SK-N-MC (cell line): ENCODE measurements at places on chromosomes 3 and 15.
A peak's percentile ranks its signal among the peaks of the same experiment; 100 is the strongest.

DNA sequence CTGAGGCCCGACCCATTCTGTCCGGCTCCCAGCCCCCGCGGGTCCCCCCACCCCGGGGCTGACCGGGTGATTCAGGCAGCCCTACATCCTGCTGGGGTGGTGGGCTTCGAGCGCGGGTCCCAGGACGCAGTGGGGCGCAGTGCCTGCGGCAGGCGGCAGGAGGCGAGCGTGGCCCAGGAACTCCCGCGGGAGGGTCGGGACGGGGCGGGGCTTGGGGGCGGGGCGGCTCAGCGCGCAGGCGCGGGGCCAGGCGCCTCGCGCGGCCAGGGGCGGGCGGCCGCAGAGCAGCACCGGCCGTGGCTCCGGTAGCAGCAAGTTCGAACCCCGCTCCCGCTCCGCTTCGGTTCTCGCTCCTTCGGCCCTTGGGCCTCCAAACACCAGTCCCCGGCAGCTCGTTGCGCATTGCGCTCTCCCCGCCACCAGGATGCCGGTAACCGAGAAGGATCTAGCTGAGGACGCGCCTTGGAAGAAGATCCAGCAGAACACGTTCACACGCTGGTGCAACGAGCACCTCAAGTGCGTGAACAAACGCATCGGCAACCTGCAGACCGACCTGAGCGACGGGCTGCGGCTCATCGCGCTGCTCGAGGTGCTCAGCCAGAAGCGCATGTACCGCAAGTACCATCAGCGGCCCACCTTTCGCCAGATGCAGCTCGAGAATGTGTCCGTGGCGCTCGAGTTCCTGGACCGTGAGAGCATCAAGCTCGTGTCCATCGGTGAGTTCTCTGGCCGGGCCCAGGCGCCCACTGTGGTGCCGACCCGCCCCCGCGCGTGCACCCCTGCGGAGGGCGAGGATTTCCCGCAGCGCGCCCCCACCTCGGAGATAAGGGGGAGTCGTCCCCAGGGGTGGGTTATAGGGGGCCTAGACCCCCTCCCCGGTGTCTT is at the start of gene FLNB:
Gene FLNB (plus strand): TSS at position 282 of the 885 bp plus-strand sequence. CDS start 143 bp downstream, at position 425.
- DNase-seq, result no peak

DNA sequence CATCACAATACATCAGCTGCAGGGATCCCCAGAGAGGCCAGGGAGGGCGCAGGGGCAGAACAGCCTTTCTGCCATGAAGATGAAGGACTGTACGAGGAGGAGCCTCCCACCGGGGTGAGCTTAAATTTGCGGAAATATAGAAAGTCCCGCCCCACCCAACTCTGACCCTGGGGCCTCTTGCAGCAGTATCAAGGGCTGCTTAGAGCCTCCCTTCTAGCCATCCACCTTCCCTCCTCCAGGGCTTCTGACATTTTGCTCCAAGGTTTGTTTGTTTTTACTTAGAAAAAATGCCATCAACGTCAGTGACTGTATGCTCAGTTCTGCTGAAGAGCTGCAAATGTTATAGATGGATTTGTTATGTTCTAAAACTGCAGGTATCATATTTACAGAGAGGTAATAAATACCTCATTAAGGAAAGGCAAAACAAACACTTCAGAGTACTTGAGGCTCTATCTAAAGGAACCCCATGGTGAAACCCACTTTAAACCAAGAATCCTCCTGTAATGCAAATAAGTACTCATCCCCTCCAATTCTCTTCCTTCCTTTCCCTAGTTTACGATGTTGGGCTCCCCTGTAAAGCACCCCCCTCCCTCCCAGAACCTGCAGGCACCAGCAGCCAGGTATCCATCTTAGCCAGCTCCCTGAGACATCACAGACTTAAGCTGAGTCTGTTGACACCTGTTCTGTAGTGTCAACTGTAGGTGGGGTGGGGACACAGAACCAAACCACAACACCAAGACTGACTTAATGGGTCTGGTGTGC is 30.5 kb downstream of the RFTN1 start:
- DNase-seq, result no peak

GRCh38 chr3:49553324-49553691 is 969 bp upstream of the BSN start:
- DNase-seq, result no peak

DNA sequence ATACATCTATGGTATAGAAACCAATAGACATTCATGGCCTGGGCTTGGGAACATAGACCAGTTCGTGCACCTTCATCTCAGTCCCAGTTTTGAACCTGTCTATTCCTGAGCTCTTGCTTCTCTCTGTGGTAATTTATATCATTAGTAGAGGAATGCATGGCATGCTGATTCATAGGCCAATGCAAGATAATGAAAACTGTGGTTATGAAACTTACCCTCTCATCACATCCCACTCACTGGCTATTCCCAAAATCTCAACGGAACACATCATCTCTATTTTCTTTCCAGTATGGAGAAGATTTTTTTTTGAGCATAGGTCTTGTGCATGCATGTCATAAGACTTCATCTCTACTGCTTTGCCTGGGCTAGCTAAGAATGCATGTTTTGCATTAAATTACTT is 18.7 kb upstream of the P2RY12 start:
- DNase-seq, result no peak

GRCh38 chr3:114310695-114311094 is 16.9 kb downstream of the TIGIT start:
- no peak for DNase-seq

- no peak for DNase-seq
These were observed 31.5 kb upstream of the MECOM start for GRCh38 chr3:169695031-169695430.

- no peak for DNase-seq
These were observed 440.8 kb upstream of the GBE1 start for GRCh38 chr3:82202269-82202668.

GRCh38 chr15:36256404-36256807 is 323.0 kb upstream of the CDIN1 start:
- DNase-seq, result no peak

DNA sequence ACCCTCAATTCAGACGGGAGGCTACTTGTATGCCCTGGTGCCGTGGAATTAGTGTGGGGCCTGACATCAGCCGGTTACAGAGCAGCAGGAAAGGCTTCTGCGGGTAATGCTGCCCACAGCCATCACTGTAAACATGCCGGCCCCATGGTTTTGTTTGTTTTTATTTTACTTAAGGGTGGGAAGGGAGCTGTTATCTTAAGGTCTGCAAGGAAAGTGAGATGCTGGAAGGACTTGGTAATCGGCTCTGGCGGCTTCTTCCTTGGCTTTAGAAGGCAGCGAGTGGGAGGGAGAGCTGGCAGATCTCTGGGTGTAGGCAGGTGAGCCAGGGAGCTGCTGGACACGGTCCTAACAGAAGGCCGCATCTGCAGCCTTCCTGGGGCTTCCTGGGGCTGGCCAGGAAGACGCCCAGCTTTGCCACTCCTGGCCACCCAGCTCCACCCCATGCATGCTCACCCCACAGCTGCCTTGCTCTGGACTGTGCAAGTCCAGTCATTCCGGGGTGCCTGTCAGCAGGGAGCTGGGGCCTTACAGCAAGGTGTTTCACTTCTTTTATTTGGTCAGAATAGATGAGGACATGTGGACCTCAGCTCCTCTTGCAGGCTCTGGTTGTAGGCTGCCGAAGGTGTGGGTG is 54.1 kb upstream of the FURIN start:
- DNase-seq, result no peak

GRCh38 chr15:74807282-74807681 is 5.4 kb upstream of the LMAN1L start:
- DNase-seq, result no peak

DNA sequence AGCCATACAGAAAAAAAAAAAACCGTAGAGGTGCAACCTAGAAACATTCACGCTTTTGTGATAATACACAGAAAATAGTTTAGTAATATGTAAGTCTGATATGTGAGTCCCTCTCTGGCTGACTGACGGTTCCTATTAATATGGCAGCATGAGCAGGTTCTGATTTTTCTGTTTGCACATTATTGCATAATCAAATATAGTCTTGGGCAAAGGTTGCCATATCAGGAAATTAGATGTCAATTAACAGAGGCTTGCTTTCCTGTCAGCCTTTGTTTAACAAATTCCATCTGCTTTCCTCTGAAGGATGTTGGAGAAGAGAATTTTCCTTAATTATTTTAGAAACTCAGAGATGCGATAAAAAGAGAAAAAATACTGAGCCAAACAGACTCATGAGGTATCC is 14.8 kb downstream of the GABRB3 start:
- DNase-seq, result no peak

DNA sequence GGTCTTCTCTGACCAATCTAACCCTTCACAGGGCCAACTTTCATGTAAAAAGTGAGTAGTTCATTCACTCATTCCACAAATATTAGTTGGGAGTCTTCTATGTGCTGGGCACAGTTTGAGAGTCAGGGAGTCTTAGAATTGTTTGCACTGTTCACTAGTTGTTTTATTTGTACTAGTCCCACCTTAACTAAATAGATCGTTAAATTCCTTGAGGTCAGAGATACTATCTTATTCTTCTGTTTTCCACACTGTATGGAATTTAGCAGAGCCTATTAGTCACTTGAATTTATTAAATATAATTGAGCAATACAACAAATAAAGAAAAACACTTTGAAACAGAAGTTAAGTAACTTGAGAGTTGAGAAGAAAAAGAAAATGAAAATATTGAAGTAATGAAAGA is 40.8 kb upstream of the SPTSSB start:
- no peak for DNase-seq

- no peak for DNase-seq
These were observed 463.5 kb downstream of the FOXP1 start for GRCh38 chr3:71120012-71120411.

DNA sequence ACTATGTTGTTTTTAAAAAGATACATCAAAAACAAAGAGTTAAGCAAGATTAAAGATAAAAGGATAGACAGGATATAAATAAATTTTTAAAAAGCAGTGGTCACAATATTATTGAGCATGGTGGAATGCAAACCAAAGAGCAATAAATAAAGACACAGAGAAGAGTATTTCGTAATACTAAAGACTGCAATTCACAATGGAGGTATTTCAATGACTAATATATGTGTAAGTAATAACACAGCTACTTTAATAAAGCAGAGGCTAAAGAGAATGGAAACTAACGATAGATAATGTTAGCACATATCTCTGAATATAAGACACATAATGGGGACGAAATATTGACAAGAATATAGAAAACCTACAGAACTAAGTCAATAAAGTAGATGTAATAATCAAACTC is 219.6 kb downstream of the WDR72 start:
- no peak for DNase-seq

- no peak for DNase-seq
These were observed 99.6 kb upstream of the ETV5 start for GRCh38 chr3:186208296-186208989.

- DNase-seq, result no peak
These were observed 687.2 kb upstream of the SGO1 start for GRCh38 chr3:20873235-20873634.

DNA sequence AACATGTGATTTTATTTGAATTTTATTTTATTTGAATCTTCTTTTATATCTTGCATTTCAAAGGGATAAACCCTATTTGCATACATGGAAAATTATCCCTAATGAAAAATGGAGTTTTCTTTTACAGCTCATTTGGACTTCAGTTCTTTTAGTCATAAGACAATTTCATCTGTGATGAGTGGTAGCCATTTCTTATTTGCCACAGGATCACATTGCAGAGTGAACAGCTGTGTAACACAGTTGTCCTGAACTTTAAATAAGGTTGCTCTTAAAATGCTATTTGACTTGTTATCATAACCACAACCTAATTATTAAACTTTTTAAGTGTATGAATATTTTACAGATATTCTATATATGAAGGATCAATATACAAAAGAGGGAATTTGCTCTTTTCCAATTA is 221.7 kb upstream of the ROPN1 start:
- no peak for DNase-seq

- DNase-seq, result no peak
These were observed 101.0 kb upstream of the THBS1 start for GRCh38 chr15:39479911-39480310.

DNA sequence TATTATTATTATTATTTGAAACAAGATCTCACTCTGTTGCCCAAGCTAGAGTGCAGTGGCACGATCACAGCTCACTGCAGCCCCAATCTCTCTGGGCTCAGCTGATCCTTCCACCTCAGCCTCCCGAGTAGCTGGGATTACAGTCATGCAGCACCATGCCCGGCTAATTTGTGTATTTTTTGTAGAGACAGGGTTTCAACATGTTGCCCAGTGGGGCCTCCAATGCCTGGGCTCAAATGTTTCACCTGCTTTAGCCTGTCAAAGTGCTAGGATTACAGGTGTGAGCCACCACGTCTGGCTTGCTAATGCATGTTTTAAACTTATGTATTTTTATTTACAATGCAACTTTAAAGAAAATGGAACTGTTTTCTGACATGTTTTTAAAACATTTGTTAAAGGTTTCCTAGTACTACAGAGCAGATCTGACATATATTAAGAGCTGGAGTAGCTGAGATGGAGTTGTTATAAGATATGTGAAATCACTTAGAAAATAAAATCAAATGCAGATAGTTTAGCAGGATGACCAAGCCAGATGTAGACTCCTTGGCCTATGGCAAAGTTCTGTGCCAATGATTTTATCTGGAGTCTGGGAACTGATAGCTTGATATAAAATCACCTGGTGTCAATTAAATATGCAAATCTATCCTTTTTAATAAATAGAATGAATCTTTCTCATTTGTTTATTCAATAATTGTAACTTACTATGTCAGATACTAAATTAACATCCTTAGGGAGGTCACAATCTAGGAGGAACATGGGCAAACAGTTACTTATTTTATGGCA is 310.1 kb upstream of the NAALADL2 start:
- DNase-seq, result no peak

DNA sequence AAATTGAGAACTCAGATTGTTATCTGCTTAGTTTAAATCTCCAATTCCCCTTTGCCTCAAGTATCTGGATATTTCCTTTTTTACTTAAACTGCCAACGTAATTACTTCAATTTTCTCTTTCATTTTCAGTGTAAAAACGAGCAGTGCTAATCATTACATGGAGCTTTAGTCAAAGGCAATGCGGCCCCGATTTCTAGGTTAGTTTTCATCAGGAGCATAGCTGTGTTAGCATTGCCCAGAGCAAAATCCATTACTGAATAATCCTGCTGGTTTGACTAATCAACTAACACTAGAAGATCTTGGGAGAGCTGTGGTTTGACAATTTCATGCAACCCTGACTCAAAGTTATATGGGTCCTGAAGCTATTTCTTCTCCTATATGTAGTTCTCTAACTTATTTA is 46.2 kb downstream of the ZPLD1 start:
- peak; percentile 71 for DNase-seq

DNA sequence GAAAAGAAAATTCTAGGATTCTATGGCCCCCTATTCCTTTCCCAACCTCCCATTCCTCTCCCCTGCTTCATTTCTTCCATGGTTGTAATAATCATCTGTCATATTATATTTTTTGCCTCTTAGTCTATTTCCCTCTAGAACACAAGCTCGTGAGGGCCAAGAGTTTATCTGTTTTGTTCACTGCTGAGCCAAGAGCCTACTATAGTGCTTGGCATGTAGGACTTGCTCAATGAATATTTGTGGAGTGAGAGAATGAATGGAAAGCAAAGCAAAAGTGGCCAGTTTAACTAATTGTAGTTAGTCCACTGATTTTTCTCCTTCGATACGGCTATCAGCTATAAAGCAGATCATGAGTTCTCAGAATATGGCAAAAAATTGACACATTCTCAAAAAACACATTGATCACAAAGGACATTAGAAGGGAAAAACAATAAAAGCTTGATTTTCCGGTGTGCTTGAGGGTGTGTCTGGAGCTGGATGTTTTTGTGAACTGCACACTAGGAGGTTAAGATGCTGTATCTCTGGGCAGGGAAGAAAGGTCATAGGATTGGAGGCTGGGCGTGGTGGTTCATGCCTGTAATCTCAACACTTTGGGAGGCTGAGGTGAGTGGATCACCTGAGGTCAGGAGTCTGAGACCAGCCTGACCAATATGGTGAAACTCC is 25.0 kb upstream of the CTSH start:
- DNase-seq, result no peak

- no peak for DNase-seq
These were observed 22.1 kb downstream of the ARNT2 start for GRCh38 chr15:80426316-80426715.
